ENCODE measurements at places on chromosomes 7 and 10. TPM values are rescaled to one million over a fixed set of nuclear protein-coding genes. Genes with fewer than 3 reads are reported as not detected.

GSTO2 gene
- 0.78 TPM for total RNA-seq

PRXL2A gene
- 122 TPM for total RNA-seq

VAX1 gene
- not detected for total RNA-seq

SEC23IP gene
- 16.3 TPM for total RNA-seq

CYP2C19 gene
- not detected for total RNA-seq

PRSS37 gene
- not detected for total RNA-seq

AGBL3 gene
- total RNA-seq, result 1.3 TPM

SMKR1 gene
- not detected for total RNA-seq

NPFFR1 gene
- total RNA-seq, result 5.7 TPM

EPHB4 gene
- total RNA-seq, result 37.5 TPM

DNA sequence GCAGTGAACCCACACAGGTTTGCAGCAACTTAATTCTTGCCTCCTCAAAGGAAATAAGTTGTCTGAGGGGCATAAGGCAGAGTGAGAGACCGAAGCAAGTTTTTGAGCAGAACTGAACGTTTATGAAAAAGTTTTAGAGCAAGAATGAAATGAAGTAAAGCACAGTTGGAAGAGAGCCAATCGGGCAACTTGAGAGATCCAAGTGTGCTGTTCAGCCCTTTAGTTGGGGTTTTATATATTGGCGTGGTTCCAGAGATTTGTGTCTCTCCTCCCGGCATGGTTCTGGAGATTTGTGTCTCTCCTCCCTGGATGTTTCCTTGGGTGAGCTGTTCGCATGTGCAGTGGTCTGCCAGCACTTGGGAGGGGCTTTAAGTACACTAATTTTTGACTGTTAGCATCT, 141.4 kb upstream of the DGKB start:
- DNase-seq, result no peak

- DNase-seq, result no peak
Measured at GRCh38 chr10:86663046-86663345, 5.3 kb upstream of the LDB3 start.

GRCh38 chr7:81846398-81846797, 76.6 kb upstream of the HGF start:
- no peak for DNase-seq

DNA sequence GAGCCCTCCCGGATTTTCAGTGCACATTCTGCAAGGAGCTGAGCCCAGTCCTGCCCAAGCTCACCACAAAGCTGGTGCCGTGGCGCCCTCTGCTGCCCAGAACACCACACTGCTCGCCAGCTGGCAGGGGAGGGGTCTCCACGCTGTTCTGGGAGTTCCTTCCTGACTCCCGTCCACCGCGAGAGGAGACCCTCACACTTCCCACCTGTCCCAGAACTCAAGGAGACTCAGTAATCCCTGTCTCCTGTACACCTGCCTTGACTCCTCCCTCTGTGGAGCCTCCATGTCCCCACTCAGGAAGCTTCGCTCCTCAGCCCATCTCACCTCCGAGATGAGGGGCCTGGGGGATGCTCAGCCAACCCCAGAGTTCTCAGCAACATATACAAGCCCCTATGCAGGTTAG, 11.3 kb downstream of the C10orf105 start:
- DNase-seq, result no peak

DNA sequence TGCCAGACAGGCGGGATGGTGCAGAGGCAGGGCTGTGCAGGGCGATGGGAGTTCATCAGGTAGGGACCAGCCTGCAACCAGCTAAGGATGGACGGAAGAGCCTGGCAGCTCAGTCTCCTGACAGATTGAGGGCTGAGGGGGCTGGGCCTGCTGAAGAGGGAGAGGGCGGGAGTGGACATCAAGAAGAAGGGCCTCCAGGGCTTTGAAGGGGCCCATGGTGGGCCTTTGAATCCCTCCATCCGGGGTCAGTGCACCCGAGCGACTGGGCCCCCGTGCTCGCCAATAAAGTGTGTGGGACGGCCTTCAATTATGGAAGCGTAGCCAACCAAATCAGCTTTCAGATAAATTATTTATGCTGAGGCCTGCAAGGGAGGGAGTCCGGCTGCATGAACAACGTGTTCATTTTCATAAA, 431.2 kb downstream of the RPS24 start:
- DNase-seq, result no peak

DNA sequence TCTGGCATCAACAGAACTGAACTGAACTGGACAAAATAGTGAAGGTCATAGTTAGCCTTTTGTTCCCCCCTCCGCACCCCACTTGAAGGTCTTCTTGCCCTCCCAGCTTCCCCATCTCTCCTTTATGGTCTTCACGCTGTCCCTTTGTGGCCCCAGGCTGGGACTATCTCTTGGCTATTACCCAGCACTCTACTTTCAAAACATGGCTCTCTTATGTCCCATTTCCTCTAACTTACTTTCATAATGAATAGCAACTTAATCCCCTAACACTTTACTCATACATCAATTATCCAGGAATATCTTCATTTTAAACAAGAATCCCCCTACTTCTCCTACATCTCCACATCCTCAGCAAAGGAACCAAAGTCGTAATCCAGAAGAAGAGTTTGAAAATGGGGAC, 135.3 kb upstream of the ITGB1 start:
- no peak for DNase-seq

DNA sequence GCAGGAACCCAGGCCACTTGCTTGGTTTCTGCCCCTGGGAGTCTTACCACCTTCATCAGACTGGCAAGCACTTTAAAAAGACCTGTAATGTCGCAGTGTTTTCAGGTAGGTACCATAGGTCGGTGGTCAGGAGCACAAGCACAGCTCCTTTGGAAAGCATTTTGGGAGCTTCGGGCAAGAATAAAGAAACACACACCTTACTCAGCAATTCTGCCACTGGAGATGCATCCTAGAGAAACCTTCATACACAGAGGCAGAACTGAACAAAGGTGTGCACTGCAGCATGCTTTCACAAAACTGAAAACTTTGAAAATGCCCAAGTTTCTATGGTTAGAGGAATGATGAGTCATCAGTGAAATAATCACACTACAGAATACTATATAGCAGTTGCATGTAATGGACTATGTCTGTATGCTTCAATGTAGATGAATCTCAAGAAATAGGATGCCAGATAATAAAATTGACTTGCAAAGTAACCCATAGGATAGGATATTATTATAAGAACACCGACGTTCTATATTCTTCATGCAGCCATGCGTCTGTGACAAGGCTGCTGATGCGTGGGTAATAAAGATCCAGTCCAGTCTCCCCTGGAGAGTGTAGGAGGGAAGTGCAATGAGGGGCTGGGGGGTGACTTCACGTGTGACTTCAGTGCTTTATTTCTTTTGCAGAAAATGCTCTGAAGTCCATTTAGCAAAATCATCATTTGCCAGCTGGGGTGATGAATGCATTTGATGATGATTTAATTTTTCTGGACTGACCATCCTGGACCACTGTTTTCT, 309.5 kb downstream of the WDR37 start:
- no peak for DNase-seq

DNA sequence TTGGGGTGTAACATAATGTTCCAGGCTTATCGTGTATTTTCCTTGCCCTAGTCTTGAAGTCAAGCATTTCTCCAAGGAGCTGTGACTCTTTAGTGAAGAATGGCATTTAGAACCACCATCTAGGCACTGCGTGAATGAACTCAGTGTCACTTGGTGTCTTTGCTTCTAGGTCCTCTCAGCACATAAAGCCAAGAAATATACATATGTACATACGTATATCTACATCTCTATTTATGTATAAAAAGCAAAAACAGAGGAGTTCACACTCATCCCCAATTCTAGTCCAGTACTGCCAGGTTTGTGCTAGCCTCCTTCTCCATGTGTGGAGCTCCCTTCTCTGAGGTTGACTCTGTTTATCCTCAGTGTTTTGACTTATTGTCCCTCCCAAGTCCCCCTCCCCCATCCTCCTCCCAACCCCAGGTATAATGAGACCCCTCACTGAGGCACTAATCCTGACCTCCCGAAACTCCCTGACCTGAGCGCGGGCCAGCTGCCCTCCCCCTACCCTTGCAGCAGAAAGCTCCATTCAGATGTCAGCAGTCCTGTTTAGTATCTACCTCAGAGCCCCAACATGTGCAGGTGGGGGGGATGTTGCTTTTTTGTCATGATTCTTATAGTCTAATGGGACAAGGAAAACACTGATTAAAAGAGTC, 61.5 kb downstream of the GDI2 start:
- DNase-seq, result no peak

DNA sequence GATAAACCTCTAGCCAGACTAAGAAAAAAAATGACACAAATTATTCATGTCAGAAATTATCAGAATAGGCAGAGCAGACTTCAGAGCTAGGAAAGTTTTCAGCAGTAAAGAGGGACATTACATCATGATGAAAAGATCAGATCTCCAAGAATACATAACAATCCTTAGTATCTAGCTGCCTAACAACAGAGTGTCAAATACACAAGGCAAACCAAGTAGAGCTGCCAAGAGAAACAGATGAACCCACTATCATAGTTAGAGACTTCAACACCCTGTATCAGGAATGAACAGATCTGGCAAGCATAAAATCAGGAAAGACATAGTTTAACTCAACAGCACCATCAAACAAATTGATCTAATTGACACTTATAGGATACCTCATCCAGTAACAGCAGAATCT, 92.3 kb downstream of the NKX6-2 start:
- DNase-seq, result no peak

- no peak for DNase-seq
Measured at GRCh38 chr10:3186368-3186767, 13.8 kb upstream of the PITRM1 start.

- DNase-seq, result no peak
Measured at GRCh38 chr7:105028004-105028403, 14.0 kb downstream of the KMT2E start.

DNA sequence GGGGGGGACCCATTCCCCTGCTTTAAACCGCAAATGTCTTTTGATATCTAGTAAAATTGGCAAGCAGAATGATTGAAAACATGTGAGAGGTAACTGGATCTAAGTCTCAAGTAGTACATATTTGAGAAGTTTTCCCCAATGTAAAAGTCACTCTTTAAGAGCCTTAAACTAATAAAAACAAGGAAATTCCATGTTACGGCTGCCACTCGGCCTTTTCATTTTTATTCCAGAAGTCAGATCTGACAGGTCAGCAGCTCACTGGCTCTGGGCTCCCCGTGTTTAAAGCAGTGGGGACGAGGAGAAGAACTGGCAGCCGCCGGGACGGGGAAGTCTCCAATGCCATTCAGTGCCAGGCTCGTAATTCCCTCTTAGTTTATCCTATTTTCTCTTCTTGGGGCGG, 80.7 kb downstream of the CUX1 start:
- DNase-seq, result no peak
